Fibroblast of skin of scalp (primary cell): ENCODE measurements at places on chromosomes 2 and 18.

DNA sequence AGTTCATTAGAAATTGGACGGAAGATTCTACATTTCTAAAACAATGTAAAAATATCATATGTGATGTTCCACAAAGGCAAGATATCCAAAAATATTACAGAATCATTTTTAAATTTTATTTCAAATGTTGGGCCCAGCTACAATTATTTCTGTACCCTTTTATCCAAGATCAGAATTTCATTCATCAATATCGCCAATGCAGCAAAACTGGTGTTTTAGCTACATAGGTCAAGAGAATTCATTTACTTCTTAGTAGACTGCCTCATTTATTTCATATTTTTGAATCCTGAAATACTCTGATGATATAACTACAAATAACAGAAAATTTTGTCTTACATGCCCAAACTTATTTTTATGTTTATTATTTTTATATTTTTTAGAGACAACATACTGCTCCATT, 143.1 kb downstream of the CMPK2 start:
- DNase-seq, result no peak

DNA sequence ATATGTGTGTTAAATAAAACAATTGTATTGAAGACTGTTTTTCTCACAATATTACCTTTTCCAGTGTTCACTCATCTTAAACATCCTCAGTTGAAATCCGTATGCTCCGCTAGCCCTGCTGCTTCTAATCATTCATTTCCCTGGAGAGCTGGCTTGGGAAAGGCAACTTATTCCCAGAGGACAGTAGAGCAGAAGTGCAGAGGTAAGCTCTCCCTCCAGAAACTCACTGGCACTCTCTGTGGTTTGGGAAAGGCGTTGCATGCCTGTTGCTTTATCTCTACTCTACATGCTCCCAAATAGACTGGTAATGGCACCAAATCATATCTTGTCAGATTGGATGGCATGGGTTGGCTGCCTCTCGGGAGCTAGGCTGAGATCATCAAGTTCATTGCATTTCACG, 117.1 kb upstream of the BOD1L2 start:
- DNase-seq, result no peak

- no peak for DNase-seq
Observed at GRCh38 chr2:199288424-199288823, 169.3 kb downstream of the SATB2 start.

GRCh38 chr2:220717283-220717682, 854.8 kb downstream of the EPHA4 start:
- no peak for DNase-seq

DNA sequence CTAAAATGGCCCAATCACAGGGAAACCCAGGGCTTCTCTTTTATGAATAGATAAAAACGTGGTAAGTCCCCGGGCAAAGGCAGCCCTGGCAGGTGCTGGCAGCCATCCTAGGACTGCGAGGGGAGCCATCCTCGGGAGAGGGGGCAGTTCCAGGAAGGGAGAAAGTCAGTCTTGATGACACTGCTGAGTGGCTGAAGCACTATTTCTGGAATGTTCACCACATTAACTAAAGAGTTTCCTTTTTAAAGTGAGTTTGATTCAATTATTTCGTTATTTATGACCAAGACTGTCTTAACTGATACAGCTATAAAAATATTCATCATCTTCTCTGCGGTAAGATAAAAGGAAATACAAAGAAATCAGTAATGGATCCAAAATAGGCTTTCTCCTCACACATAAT, 20.4 kb downstream of the TTR start:
- no peak for DNase-seq
